Stimulated activated CD8-positive, alpha-beta memory T cell treated with anti-CD3 and anti-CD28 coated beads, Interleukin-2, amount 100 ng/mL, for 1 hour (primary cell): ENCODE measurements at places on chromosomes 4 and X.

DNA sequence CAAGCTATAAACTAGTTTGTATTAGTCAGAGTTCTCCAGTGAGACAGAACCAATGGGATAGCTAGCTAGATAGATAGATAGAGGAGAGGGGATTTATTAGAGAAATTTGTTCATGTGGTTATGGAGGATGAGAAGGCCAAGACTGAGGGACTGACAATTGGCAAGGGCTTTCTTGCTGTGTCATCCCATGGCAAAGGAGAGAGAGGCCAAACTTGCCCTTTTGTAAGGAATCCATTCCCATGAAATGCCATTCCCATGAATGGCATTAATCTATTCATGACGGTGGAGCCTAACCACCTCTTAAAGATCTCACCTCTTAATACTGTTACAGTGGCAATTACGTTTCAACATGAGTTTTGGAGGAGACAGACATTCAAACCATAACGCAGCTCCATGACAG is 58.1 kb downstream of the LINC00632 start:
- no peak for DNase-seq

DNA sequence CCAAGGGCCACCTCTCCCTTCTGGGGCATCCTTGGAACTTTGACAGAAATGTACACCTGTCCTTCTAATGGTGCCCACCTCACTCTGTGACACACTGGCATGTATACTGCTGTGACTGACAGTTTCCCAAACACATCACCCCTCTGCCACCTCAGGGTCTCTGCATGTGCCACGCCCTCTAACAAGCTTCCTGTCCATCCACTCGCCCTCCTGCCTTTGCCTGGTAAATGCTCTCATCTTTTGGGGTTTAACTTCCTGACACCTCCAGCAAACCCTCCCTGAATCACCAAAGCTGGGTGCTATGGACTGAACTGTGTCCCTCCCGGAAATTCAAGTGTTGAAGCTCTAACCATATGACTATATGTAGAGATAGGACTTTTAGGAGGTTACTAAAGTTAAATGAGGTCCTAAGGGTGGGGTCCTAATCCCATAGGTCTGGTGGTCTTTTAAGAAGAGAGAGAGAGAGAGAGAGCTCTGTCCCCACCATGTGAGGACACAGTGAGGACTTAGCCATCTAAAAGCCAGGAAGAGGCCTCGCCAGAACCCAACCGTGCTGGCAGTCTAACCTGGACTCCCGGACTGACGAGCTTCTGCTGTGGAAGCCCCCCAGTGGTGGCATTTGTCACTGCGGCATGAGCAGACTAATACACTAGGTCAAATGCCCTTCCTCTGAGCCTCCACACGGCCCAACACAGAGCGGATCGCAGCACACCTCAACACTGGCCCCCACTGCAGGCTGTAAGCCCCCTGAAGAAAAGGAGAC is 95.6 kb downstream of the AFAP1 start:
- peak; percentile 50 for DNase-seq

GRCh38 chr4:110854021-110854678 is 231.3 kb upstream of the PITX2 start:
- DNase-seq, result no peak

DNA sequence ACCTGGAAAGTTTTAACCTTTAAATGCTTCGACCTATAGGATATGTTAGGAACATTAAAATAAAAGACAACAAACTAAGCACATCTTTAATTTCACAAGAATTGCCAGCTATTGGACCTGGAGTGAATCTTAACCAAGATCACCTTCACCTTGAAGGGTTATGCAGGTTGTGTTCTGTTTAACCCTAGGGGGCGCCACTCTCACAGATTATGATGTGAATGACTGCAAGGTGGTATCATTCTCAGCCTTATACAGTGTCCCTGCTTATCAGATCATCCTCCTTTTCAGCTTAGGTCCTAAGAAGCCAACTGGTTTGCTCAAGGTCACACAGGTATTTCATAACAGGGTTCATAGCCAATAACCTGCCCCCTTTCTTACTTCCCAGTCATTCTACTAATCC is 23.5 kb downstream of the INTS6L start:
- DNase-seq, result no peak

DNA sequence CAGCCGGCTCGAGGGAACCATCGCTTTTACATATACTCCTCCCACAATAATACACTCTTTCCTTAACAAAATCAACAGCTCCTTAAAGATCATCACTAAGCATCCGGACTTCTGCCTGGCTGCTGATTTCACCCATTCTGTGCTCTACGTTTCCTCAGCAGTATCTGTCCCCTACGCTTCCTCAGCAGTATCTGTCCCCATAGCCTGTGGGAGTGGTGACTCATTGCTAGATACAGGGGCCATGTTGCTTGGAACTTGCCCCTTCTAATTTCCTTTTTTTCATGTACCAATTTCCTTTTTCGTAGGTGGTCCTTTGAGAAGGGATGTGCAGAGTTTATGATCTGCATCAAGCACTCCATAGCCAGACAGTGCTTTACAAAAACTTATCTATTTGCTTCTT is 18.6 kb downstream of the MAP3K15 start:
- no peak for DNase-seq

- no peak for DNase-seq
Measured at GRCh38 chrX:1483843-1484637, 31.3 kb upstream of the ASMTL start.

DNA sequence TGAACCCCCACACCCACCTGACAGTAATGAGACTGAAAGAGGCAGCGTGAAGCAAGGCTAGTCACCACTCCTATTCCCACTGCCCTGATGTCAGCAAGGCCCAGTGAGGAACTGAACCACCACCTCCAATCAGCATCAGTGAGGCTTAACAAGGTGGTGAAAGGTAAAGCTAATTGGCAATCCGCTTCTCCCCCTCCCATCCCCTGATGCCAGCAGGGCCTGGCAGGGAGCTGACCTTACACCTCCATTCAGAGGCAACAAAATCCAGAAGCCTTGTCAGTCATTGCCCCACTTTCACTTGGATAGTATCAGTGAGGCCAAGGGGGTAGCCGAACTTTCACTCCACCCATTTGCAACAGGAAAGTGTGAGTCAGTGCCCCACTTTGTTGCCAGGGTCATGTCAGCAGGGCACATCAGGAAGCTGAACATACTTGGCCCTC is 60.8 kb downstream of the AWAT2 start:
- no peak for DNase-seq

DNA sequence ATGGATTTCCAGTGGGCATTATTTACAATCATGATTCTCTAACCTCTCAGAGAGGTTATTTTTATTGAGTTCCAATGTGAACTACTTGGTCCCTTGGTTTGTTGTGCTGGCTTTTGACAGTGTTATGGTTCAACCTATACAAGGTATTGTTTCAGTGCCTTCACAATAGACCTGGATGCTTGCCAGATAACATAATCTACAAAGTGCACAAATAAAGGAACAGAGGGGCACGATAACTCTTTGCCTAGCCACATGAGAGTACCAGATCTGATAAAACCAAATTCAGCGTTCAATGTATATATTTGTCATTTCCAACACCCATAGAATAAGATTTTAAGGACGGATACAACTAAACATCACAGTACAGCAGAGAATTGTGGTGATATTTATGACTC is 120.8 kb downstream of the RASL11B start:
- no peak for DNase-seq

DNA sequence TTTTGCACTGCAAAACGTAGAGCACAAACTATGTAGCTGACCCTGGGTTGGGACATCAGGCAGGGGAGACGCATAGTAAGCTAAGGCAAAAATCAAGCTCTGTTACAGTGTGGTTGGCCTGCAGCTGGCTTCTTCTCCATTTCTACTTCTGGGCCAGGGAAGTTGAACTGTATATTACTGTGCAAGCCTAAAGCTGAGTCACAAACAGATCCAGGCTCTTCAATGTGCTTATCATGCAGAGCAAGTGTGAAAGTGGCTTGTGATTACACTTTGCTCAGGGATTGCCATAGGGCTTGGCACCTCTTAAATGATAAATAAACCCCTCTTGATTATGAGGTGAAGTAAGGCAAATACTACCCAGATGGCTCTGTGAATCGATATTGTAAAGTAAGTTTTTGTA is 40.5 kb downstream of the CLDN34 start:
- DNase-seq, result no peak

- DNase-seq, result no peak
Measured at GRCh38 chrX:34658326-34658725, 1.2 kb upstream of the TMEM47 start.

DNA sequence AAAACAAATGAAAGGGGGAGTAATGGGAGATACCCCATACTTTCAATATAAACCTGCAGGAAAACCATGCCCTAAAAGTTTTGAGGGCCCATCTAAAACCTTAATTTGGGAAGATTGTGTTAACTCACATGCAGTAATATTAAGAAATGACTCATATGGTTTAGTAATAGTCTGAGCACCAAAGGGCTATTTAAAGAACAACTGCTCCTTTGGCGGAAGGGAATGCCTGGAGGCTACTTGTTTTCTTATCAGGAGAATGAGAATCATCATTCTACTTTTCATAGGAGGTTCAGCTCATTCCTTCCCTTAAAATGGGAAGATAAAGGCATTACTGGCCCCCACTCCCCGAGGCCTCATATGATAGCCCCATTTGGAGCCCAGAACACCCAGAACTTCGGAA is 47.6 kb downstream of the SPIN3 start:
- no peak for DNase-seq

GRCh38 chrX:6383488-6383887 is 151.4 kb downstream of the VCX3A start:
- DNase-seq, result no peak

DNA sequence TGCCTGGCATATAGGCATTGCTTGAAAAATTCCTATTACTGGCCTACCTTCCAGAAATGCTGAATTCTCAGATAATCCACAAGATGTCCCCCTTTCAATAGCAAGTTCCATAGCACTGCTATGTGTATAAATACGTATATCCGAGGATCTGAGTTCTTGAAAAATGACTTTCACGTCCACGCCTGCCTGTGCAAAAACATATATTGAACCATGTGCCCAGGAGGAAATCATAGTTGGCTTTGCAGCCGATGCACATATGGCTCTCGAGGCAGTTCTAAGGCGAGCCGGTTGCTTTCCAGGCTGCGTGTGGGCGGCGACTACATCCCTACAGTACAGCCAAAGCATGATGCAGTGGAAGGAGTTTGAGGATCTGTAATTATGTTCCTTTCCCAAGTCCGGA is 55.4 kb upstream of the ESX1 start:
- DNase-seq, result no peak
